ENCODE measurements at places on chromosomes 13 and 19.
A peak's percentile ranks its signal among the peaks of the same experiment; 100 is the strongest.

DNA sequence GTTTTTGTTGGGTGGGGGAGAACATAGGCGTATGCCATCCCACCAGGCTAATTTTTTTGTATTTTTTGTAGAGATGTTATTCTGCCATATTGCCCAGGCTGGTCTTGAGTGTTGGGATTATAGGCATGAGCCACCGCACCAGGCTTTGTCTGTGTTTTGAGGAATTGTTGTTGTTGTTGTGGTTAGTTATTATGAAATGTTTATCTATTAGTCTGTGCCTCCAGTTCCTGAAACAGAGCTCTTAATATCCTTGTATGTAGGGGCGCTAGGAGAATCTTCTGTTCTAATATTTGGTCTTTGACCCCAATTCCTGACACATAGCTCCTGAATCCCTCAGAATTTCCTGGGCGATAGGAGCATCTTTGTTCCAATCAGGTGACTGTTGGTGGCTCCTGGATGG is 5.6 kb upstream of the LATS2 start:
- no peak for DNase-seq

DNA sequence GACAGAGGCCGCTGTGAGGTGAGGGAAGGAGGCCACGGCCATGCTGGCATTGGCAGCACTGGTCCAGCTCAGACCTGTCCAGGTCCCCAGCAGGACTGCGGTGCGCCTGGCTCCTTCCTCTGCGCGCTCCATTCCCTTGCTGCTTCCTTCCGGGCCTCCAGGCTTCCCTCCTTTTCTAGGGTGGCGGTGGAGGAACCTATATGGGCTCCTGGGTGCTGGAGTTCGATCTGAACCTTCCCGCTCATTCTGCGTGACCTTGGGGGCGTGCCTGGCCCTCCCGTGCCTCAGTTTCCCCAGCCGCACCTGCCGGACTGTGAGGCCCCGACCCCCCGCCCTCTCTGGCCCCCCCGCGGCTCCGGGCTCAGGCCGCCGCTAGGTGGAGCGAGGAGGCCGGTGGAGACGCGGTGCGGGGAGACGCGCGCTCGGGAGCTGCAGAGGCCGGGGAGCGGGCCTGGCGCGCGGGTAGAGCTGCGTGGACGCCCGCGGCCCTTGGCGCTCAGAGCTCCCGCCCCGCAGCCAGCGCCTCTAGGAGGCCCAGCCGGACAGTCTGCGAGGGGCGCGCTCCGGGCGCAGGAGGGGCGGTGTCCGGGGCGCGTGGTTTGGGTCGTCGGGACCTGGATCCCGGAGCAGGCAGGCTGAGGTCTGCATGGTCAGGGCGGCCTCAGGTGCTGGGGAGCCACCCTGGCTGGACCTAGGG is 29.9 kb downstream of the EFNA2 start:
- DNase-seq: peak; percentile 31

DNA sequence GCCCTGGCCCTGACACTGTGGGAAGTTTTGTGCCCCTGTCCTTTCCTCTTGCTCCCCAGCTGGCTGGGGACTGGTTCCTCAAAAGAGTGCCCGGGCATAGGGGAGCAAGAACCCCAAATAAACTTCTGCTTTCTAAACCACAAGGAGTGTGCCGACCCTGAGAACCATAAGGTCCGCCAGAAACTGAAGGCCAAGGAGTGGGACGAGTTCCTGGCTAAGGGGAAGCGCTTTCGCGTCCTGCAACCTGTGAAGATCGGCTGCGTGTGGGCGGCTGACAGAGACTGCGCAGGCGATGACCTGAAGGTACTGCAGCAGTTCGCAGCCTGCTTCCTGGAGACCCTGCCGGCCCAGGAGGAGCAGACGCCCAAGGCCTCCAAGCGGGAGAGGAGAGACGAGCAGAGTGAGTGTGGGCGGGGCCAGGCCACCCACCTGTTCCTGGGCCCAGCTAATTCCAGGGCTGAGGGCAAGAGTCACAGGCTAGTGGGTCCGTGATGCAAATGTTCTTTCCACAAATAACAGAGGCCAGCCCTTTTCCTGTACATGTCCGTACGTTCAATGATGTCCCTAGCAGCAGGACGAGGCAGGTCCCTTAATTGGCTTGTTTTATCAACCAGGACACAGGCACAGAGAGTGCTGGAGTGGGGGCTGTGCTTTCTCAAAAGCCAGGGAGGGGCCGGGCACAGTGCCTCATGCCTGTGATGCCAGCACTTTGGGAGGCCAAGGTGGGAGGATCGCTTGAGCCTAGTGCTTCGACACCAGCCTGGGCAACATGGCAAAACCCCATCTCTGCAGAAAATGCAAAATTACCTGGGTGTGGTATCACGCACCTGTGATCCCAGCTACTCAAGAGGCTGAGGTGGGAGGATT is 25.6 kb downstream of the UBXN6 start:
- DNase-seq: peak; percentile 13

DNA sequence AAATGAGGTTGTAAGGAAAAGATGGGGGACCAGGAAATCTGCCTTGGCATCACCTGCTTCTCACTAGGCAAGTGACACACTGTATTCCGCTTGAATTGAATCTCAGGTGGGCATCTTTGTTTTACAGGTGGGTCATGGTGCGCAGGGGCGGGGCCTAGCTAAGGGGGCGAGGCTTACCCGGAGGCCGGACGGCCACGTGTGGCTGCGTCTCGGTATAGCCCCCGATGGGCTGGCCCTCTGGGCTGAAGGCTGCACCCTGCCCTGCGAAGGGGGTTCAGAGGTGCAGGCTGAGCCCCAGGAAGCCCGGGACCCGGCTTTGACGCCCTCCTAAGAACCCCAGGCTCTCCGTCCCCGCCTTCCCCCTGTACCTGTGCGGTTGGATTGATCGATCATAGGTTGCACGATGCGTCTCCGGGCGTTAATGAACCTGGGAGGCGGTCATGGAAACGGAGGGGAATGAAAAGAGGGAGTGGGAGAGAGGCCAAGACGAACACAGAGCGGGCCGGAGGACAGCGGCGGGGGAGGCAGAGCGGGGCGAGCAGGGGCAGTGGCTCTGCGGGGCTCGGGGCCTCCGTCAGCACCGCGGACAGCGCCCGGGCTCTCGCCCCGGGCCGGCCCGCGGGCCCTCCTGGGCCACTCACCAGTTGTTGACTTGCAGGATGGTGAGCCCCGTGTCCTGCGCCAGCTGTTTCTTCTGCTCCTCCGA is 12.5 kb downstream of the MEIS3 start:
- DNase-seq: no peak

GRCh38 chr19:12773571-12773970 is 1.8 kb downstream of the HOOK2 start:
- no peak for DNase-seq

GRCh38 chr19:48770266-48770665 is 14.9 kb downstream of the FGF21 start:
- no peak for DNase-seq

DNA sequence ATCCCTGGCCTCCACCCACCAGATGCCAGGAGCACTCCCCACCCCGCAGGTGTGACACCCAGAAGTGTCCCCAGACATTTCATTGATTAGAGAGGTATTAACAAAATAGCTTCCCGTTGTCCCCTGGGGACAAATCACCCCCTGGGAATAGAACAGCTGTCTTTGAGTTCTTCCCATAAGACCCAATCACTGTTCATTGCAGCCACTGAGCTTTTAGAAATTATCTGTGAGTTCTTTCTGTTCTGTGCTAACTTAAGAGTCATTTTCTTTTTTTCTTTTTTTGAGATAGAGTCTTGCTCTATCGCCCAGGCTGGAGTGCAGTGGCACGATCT is 32.8 kb downstream of the MYO9B start:
- no peak for DNase-seq

- peak; percentile 57 for DNase-seq
These were observed 51.5 kb downstream of the SKA3 start for GRCh38 chr13:21124852-21125251.

DNA sequence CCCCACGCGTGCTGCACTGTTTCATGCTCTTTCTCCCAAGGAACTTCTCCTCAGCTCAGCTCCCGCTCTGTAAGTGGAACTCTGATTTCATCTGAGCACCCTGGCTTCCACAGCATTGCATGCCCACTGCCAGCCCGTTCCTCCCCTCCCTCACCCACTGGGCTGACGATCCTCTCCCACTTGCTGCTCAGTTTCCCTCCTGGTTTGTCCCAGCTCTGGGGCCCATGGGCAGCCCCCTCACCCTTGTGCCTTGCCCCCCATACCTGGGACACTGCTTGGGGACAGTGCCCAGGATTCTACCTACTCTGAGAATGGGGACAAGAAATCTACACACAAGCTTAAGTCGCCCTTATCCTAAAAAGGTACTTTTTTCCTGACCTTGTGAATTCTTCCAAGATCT is 115.9 kb upstream of the C1QTNF9B start:
- DNase-seq: no peak

- no peak for DNase-seq
These were observed 28.7 kb upstream of the ADGRE5 start for GRCh38 chr19:14352526-14352925.

- DNase-seq: no peak
These were observed 206.3 kb downstream of the FOXO1 start for GRCh38 chr13:40460116-40460515.

- no peak for DNase-seq
These were observed 303.5 kb downstream of the DLEU7 start for GRCh38 chr13:50539791-50540530.

DNA sequence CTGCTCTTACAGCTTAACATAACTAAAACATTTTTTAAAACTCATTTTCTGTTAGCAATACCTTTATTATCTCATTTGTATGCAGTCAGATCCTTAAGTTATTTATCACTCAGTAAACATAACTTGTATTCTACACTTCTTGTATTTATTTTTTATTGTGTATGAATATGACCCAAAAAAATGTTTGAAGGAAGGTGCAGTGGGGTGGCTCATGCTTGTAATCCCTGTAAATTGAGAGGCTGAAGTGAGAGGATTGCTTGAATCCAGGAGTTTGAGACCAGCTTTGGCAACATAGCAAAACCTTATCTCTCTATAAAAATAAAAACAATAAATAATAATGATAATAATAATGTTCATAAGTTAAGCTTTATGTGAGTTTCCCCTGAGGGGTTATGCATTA is 1004.8 kb downstream of the SLITRK5 start:
- no peak for DNase-seq

GRCh38 chr19:7224209-7224686 is 70.0 kb downstream of the INSR start:
- no peak for DNase-seq

DNA sequence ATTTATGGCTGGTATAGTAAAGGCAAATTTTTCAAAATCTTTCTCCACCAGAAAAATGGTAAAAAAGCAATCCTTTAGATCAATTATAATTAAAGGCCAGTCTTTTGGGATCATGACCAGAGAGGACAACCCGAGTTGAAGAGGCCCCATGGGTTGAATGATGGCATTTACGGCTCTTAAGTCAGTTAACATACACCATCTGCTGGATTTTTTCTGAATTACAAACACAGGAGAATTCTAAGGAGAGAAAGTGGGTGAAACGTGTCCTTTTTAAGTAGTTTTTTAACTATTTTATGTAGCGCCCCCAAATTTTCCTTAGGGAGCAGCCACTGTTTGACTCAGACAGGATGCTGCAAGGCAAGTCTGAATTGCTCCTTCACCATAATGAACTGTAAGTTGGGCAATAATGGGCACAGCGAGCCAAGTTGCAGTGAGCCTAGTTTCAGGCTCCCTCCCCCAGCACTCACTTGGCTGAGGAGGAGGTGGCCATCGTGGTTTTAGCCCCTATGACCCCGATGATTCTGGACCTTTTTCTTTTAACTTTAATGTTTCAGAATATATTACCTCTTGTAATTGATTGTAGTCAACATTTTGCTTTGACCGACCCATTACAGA is 13.6 kb upstream of the ZNF611 start:
- peak; percentile 1 for DNase-seq

DNA sequence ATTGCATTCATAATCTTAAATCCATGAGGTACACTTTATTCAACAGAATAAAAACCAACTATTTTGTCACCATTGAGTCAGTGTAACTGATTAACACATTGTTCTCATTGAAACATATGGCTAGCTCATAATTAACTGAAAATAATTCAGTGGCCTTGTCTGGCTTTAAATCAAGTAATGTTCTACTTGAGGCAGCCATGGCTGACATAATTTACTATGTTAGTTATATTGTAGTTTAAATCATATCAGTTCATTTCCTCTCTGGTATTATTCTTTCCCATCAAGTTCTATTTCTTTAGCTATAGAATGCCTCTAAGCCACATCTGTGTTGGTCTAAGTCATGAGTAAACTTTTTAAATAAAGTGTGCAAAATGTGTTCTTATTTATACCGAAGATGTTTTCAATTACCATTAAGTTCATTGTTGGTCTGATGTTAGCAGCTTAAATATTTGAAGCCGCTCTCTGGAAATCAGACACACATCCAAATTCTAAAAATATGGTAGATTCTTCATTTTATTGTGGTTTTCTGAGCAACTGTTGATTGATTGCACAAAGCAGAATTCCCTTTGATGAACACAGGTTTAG is 393.7 kb downstream of the GPC6 start:
- DNase-seq: no peak

DNA sequence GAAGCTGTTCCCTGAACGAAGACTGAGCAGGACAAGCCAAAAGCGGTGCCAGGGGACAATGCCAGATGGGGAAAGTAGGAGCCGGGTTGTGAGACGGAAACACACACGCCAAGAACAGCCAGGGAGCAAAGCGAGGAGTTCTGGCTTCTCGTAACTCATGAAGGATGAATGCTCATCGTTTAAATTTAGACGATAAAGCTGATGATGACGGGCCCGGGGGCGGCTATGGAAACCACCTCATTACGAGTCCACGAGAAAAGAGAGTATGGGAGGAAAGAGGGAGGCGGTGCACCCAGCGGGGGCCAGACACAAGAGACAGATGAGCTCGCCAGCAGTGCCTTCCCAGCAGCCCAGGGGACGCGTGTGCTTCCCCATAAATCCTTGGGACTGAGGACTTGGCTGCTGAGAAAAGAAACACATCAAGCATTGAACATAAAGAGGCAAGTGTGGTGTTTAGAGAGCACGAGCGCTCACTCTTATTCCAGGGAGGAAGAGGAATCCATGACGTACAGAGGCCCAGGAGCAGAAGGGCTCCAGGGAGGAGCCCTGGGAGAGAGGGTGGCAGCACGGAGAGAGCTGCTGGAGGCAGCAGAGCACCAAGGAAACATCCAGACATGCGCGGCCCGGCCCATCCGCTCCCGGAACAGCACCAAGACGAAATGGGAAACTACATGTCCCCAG is 70.7 kb downstream of the EPS15L1 start:
- DNase-seq: no peak

DNA sequence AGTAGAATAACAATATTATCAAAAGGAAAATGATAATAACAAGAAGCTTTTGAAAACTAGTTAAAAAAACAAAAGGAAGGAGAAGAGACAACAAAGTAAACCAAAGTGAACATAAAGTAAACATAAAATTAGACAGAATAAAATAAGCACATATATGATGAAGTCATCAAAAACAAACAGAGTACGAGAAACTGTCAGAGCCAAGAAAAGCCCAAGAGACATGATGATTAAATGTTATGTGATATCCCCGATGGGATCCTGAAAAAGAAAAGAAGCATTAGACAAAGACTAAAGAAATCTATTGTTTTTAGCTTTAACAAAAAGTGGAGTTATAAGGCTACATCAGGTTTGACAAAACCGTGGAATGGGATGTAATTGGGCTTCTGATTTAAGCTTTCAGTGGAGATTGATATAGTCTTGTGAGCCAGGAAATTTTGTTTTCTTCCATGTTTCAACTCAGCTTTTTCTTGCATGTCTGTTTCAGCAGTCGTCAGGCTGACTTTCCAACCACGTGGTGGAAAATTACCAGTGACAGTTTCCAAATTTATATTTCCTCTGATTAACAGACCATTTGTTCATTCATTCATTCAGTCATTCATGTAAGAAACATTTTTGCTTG is 64.9 kb downstream of the KL start:
- DNase-seq: no peak
